GM04503 (cell line): ENCODE measurements at places on chromosomes 1 and 21.

DNA sequence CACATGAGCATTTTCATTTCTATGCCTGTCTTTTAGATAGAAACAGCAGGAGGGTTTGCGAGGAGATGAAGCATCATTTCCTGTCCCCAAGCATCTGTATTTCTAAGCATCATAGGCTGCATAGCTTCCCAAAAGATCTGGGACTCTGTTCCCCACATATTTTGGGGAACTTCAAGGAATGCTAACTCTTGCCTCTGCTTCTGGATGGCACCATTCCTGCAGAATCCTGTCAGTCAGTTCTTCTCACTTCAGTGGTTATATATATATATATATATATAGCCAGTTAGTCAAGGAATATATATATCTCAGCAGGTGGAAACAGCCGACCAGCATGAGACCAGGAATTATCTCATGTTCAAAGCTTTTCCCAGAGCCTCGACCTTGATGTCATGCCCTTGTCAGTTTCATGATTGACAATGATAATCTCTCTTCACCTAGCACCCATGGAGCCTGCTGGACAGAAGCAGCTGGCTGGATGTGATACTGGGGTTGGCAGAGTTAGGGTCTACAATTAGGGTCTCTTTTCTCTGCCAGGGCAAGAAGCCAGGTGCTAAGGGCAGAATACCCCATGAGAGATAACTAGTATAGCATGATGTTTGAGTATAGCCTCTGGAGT is 2.4 kb downstream of the PFKFB2 start:
- no peak for DNase-seq

DNA sequence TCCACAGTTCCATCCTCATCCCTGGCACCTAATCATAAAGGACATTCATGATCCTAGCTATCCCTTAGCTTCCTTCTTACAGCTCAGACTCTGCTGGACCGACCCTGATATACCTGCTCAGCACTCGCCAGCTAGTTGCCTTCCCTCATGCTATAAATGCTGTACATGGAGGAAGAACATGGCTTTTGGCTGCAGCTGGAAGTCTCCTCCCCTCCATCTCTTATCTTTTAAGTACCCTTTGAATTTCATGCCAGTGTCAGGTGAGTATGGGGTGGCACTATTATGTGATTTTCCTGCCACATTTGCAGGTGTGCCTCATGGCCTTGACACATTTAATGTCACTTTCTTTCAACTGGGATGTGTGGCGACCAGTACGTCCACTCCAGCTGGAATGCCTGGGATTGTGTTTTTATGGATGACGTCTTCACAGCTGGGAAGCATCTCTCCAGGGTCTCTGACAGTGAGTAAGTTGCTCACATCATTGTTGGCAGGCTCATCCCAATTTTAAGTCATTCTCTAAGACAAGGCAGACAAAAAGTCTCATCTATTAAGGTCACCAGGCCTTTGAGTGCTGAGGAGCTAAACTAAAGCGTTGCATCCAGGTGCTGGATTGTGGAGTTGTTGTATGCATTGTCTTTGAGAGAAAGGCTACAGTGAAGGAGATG is 43.4 kb downstream of the RUNX1 start:
- no peak for DNase-seq

DNA sequence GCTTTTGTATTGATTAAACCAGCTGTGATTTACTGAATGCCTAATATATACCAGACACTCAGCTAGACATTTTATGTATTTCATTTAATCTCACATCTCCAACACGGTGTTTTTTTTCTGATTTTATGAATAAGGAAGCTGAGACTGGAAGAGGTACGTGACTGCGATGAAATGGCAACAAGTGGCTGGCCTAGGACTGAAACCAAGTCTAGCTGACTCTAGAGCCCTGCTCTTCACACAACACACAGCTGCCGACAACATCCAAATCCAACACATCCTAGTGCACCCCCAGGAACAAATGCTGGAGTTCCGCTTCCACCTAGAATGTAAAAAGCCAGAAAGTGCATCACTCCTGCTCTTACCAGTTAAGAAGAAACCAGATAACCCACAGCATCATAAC is 10.7 kb upstream of the TOMM20 start:
- no peak for DNase-seq

DNA sequence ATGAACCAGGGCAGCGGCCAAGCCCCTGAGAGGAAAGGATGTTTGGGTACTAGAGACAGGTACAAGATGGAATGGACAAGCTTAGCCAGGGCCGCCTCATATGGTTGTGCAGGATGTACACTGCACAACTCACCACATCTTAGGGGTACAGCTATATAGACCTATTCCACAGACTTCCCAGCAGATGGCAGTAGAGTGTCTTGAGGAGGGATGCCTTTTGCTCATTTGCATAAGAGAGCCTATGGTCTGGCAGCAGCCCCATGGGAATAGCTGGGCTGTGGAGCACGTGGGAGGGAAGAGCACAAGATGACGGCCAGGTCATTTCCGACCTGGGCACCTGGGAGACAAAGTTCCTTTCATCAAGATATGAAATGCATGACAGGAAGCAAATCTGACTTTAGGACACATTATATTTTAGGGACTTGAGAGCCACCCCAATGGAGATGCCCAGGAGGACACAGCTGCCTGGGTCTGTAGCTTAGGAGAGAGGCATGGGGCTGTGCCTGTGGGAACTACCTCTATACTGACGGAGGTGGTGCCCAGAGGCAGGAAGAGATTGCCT is 215.5 kb downstream of the KCNJ6 start:
- peak; percentile 27 for DNase-seq

GRCh38 chr1:198880818-198881597 is 242.2 kb downstream of the PTPRC start:
- peak; percentile 87 for DNase-seq

DNA sequence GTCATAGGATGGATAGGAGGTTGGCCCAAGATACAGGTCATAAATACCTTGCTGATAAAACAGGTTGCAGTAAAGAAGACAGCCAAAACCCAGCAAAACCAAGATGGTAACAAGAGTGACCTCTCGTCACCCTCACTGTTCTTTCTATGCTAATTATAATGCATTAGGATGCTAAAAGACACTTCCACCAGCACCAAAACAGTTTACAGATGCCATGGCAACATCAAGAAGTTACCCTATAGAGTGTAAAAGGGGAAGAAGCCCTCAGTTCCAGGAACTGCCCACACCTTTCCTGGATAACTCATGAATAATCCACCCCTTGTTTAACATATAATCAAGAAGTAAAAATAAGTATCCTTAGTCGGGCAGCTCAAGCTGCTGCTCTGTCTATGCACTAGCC is 671.9 kb downstream of the PTPRC start:
- no peak for DNase-seq

DNA sequence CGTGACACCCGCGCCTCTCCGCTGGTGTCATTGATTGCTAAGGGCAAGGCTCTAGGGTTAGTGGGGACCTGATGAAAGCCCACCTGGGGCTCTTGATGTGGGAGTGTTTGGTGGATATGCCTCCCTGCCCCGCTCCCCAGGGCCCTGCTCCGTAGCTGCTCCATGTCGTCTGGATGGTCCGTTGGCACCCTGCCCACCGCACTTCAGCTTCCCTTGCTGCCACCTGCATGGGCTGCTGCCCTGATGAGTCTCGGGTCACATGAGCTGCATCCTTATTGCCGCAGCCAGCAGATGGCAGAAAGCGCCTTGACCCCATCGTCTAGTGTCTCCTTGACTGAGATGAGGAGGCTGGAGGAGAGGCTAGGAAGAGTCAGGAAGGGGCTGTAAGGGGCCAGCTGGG is 439.4 kb downstream of the CAMTA1 start:
- no peak for DNase-seq

- peak; percentile 67 for DNase-seq
These were observed 28.1 kb downstream of the ADARB1 start for GRCh38 chr21:45102391-45102932.

DNA sequence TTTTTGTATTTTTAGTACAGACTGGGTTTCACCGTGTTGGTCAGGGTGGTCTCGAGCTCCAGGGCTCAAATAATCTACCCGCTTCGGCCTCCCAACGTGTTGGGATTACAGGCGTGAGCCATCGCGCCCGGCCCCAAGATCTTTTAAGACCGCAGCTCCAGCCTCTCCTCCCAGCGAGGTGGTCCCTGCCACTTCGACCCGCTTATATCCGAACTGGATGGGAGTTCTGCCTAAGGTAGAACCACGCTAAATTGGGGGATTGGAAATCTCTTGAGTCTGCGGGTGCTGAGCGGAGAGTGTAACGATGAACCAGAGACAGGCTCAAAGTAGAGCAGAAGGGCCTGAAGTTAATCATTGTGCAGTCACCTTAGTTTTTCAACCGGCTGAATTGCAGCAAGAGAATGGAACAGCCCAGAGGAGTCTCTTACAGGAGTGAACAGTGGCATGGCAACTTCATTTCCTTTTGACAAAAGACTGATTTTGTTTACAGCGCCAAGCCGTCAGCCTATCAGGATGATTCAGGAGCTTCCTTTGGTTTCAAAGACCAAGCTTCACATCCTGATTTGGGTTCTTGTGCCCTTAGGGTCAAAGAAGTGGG is 726 bp upstream of the CYB5R1 start:
- DNase-seq = no peak

GRCh38 chr1:9438431-9439073 is 100.7 kb upstream of the SLC25A33 start:
- DNase-seq = no peak

- no peak for DNase-seq
These were observed 17.7 kb upstream of the SNX27 start for GRCh38 chr1:151594143-151594625.

DNA sequence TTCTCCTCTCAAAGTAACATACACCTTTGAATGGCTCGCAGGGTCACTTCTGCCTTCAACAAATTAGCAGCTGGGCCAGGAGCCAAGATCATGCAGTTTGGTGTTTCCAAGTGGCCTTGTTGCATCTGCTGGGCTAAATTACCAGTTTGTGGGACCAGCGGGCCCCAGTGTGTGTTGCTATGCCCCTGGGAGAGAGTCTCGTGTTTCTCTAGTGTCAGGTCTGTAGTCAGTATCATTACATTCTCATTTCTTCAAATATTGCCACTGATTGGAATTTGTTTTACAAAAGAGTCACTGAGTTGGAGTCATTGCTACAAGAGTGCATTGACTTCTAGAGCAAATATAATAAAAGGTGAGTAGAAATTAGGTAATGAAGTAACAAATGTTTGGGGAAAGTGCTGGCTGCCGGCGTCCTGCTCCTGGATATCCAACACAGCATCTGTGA is 35.5 kb downstream of the RHOU start:
- DNase-seq = no peak
